NCI-H1105 (cell line): ENCODE measurements at places on chromosomes 2 and 18.

- no peak for DNase-seq
These were observed 108.1 kb downstream of the FHOD3 start for GRCh38 chr18:36405611-36406010.

GRCh38 chr2:54081574-54081973, 33.8 kb upstream of the ACYP2 start:
- no peak for DNase-seq

GRCh38 chr2:176109946-176110345, 2.9 kb downstream of the HOXD11 start:
- DNase-seq = no peak

- no peak for DNase-seq
These were observed 14.2 kb downstream of the SPEG start for GRCh38 chr2:219448776-219449341.

DNA sequence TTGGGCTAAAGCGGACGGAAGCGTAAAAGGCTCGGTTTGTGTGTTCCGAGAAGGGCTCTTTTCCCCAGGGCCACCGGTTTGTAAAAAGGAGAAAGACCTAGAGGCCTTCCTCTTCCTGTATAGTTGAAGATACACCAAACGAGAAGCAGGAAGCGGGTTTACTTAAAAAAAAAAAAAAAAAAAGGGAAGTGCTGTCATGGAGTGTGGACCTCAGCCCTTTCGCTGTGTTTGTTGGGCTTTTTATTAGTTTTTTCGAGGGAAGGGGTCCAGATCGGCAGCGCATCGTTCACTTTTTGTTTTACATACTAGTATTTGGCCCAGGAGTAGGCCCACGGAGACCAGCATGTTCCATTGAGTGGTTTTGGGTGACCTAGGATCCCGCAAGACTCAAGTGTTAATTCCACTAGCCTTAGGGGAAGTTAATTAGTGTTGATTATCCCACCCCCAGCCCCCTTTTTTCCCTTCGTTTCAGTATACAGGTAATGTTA, 676 bp downstream of the ACTR2 start:
- DNase-seq = peak; percentile 24

- no peak for DNase-seq
These were observed 142.0 kb downstream of the ASB1 start for GRCh38 chr2:238568455-238569440.

GRCh38 chr2:58890865-58891525, 649.9 kb upstream of the FANCL start:
- no peak for DNase-seq

DNA sequence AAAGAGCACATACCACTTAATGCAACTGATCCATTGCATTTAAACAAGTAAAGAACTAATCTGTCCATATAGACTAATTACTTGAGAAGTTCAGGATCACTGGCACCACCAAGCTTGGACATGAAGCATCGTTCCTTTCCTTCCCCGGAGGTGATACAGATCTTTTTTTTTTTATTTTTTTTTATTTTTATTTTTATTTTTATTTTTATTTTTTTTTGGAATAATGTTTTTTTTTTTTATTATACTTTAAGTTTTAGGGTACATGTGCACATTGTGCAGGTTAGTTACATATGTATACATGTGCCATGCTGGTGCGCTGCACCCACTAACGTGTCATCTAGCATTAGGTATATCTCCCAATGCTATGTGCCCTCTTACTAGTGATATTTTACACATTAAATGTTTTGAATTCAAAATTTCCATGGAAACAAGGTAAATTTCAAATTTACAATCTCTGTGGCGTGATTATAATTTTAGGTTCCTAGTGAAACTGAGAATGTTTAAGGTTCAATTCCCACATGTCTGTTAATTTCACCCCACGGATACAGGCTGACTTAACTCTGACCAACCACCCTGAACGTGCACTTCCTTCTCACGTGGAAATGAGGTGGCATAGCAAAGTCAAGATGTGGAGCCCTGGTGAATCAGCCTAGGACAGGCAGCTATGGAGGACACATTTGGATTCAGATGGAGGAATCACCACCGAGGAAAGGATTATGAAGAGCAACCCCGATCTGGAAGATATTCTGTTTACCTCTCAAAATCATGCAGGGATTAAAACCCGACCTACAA, 101.6 kb upstream of the THOC1 start:
- DNase-seq = no peak

- DNase-seq = peak; percentile 76
These were observed at the start of gene ADAM23 for GRCh38 chr2:206442833-206443734. TSS of gene ADAM23 (plus strand) at chr2:206443532. CDS start at chr2:206443867, 335 bp downstream.

GRCh38 chr2:9127316-9127715, 79.3 kb upstream of the ASAP2 start:
- DNase-seq = no peak

DNA sequence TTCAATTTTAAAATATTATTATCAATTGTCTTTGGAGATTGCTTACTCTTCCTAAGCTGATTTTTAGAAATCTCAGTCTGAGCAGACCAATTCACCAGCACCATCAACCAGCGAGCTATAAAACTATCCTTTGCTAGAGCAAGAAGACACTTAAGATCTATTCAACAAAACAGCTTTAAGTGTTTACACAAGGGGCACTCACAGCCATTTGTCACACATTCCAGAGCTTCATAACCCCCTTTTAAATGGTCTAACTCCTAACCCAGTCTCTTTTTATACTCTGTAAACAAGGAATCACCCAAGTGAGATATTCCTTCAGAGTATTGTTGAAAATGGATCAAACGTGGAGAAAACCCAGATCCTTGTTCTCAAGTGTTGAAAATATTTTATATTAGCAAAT, 1294.1 kb upstream of the CHAC2 start:
- DNase-seq = no peak

DNA sequence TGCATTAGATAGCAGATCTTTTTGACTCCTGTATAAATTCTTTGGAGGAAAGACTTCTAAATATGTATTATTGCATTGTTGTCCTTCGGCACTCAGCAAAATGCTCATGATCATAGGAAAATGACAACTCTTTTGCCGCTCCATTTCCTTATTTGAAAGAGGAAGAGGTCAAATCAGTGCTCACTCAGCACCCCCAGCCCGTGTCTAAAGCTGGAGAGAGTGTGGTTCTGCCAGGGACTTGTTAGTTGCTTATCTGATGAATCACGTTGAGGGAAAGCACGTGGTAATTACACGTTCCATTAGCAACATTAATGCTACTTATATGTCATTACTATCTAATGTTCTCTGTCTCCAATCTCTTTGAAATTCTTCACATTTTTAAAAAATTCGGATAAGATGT, 46.0 kb upstream of the MBP start:
- DNase-seq = no peak

GRCh38 chr2:121804340-121804739, 48.9 kb downstream of the TSN start:
- DNase-seq = peak; percentile 78

DNA sequence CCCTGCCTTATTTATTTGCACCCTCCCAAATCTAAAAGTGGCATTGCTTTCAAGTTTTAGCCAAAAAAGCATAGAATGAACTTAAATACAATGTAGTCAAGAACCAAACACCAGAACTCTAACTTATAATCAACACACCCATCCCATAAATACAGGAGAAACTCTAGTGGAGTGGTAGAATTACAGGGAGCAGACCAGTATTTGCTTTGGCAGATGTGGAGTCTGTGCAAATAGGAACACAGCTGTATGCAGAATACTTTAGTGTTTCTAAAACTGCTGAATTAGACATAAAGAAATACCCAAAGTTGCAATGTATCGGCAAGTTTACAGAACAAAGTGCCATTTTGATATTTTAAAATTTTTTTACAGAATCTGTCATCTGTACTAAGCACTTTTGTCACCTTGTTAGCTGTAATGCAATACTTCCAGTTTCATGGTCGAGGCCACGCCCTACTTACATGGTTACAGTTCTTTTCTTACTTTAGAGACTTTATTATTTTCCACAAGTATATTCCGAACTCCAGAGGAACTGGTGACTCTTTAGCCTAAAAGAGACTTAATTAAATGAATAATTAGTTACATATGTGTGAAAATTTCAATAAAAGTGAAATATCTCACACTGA, 23.7 kb upstream of the COL5A2 start:
- no peak for DNase-seq
